A549 (cell line): ENCODE measurements at places on chromosomes 2 and 18. TPM values are rescaled to one million over a fixed set of nuclear protein-coding genes. Genes with fewer than 3 reads are reported as not detected.
A peak's percentile ranks its signal among the peaks of the same experiment; 100 is the strongest.

Gene ZNF514
- 10.6 to 12.8 TPM (median 11.2 TPM) in 3 replicates for polyA plus RNA-seq

Gene AKAIN1
- polyA plus RNA-seq: not detected in 3 replicates

DNA sequence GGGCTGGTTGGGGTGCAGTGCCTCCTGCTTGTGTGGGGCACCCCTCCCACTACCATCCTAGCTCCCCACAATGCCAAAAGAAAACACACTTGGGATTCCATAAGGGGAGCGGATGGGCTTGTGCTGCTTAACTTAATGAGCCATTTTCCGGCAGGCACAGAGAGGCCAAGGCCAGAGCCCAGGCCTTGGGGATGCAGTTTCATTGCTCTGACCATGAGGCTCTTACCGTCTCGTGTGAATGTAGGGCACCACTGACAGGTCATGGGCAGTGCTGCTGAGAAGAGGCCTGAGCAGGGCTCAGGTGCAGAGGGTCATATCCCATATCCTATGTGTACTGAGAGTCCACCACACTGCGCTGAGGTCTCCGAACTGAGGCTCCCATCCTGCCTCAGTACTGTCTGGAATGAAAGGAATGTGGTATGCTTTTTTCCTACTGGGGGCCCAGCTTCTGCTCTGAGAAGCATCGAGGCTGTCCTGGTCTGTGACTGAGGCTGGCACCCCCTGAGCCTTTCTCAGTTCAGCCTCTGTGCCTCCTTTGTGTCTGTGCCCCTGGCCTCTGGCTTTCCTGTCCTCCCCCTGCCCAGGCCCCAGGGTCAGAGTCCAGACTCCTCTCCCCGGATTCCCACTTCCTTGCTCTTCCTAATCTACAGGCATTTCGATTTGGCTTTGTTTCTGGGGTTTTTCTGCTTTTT lies 45.2 kb upstream of the MAPRE3 start:
- no peak for DNase-seq

Gene GULP1
- 30.7 to 31.5 TPM (median 31.4 TPM) in 3 replicates for polyA plus RNA-seq

GRCh38 chr2:48339451-48339850 lies 190.5 kb upstream of the STON1 start:
- DNase-seq: no peak

Gene SLC19A3
- 2.2 to 2.8 TPM (median 2.7 TPM) in 3 replicates for polyA plus RNA-seq

Gene FANCL
- polyA plus RNA-seq: 33.8 to 34.4 TPM (median 34.1 TPM) in 3 replicates

Gene NDUFAF7
- 28.8 to 29.3 TPM (median 29.0 TPM) in 3 replicates for polyA plus RNA-seq

Gene ATP6V1B1
- polyA plus RNA-seq: 2.5 to 2.8 TPM (median 2.7 TPM) in 3 replicates

DNA sequence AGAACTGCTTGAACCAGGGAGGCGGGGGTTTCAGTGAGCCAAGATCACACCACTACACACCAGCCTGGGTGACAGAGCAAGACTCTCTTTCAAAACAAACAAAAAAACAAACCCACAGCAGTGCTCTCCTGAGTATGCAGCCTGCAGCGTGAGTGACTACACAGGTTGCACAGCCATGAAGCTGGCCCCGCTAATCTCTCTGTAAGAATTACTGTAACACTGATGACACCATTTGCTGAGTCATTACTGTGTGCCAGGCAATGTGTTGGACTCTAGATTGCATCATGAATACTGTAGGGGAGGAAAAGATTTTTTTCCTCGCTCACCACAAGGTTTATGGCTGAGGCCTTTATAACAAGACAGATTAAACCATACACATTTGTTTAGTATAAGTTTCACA lies 118.6 kb upstream of the ATP8B1 start:
- no peak for DNase-seq

Gene EIF2AK3
- 8.5 to 11.0 TPM (median 9.3 TPM) in 3 replicates for polyA plus RNA-seq

Gene CRYGD
- polyA plus RNA-seq: not detected in 3 replicates

GRCh38 chr2:31558401-31559295 lies 22.1 kb downstream of the SRD5A2 start:
- DNase-seq: peak; percentile 92

Gene DNAJC27
- 2.3 to 3.0 TPM (median 2.6 TPM) in 3 replicates for polyA plus RNA-seq

Gene PLGLB1
- 0.59 to 1.0 TPM in 2 of 3 replicates, not detected in the other for polyA plus RNA-seq

GRCh38 chr2:163028807-163029206 lies 190.2 kb upstream of the KCNH7 start:
- DNase-seq: no peak

GRCh38 chr18:31791817-31792579 lies 31.3 kb upstream of the SLC25A52 start:
- DNase-seq: no peak

DNA sequence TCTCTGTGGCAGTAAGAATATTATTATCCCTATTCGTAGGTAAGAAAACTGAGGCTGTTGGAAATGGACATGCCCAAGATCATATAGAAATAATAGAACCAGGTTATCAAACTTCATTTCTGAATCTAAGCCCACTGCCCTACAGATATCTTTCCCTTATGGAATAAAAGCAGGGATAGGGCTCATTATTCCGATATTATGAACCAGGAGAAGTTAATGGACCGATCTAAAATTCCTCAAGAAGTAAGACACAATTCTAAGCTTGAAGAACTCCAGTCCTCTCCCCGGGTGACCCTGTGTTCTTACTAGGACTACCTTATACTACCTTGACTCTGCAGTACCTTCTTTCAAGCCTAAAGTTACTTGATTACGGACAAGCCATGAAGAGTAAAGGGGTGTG lies 8.4 kb upstream of the MYCN start:
- no peak for DNase-seq

Gene UGGT1
- polyA plus RNA-seq: 22.4 to 26.5 TPM (median 24.2 TPM) in 3 replicates

DNA sequence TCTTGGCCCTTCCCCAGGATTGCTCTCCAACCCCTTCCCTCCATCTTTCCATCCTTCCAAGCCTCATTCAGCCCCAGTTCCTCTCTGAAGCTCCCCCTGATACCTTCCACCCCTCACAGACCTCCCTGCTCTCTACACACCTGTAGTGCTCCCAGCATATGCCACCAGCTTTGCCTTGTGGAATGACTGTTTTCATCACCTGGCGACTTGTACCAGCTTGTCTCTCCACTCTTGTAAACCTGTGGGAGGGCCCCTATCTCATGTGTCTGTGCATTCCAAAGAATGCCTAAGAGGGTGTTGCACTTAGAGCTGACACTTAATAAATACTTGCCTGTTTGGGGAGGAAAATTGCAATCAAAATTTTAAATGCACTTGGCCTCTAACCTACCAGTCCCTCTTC lies 198.7 kb downstream of the BCL11A start:
- no peak for DNase-seq

GRCh38 chr18:44737623-44738022 lies 56.9 kb downstream of the SETBP1 start:
- DNase-seq: no peak

Gene CNDP1
- polyA plus RNA-seq: not detected in 3 replicates

Gene FIGN
- polyA plus RNA-seq: 1.8 to 1.9 TPM (median 1.9 TPM) in 3 replicates

Gene CNRIP1
- 2.3 to 2.9 TPM (median 2.6 TPM) in 3 replicates for polyA plus RNA-seq

- no peak for DNase-seq
These were observed 289.8 kb downstream of the ALPK2 start for GRCh38 chr18:58338961-58339592.

GRCh38 chr2:240888130-240888889 lies 7.6 kb downstream of the MAB21L4 start:
- DNase-seq: no peak

Gene LIMS3
- not detected in 3 replicates for polyA plus RNA-seq

DNA sequence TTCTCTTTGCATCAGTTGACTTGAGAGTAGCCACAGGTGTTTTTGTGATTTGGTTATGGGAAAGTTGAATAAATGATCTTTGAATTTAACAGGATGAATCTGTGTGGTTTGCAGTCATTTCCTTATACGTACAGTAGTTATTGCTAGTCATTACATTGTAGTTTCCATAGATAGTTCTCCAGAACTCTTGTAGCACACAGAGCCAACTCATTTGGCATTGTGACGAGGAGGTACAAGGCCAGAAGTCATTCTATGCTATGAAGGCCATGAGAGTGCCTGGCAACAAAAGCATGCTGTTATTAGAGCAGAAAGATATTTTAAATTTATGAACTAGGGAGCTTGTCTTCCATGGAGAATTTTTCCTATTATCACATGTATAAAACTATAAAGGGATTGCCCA lies 973.0 kb upstream of the CHAC2 start:
- DNase-seq: no peak

Gene CLEC4F
- polyA plus RNA-seq: not detected in 3 replicates

DNA sequence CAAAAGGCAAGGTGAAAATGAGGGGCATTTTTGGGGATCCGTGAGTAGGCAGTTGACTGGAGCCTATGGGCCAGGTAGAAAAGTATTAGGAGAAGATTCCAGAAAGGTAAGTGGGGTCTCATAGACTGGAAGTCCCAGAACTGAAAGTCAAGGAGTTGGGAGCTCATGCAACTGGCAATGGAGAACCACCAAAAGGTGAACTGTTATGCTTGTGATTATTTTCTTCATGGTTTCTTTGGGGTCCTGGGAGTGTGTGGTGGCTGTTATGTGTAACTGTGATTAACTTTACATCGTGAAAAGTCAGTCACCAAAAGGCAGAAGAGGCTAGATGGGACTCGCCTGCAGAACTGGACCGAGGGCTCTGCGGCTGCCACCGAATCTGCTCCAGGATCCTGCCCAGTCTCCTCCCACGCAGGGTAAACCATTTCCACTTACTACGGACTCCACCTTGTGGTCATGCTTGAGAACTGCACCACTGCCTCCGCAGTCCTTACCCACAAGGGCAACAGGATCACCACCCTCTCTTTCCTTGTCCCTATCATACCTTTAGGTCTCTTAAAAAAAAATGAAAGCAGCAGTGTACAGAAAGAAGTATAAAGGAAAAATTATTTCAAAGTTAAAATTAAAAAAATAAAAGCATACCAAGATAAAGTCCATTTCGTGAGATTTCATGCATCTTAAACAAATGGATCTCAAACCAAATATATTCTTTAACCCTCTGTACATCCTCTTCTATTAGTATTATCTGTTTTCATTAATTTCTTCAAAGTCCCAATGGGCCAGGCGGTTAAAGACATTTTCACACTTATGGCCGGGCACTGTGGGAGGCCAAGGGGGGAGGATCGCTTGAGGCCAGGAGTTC lies 15.6 kb upstream of the CEP68 start:
- DNase-seq: peak; percentile 90

DNA sequence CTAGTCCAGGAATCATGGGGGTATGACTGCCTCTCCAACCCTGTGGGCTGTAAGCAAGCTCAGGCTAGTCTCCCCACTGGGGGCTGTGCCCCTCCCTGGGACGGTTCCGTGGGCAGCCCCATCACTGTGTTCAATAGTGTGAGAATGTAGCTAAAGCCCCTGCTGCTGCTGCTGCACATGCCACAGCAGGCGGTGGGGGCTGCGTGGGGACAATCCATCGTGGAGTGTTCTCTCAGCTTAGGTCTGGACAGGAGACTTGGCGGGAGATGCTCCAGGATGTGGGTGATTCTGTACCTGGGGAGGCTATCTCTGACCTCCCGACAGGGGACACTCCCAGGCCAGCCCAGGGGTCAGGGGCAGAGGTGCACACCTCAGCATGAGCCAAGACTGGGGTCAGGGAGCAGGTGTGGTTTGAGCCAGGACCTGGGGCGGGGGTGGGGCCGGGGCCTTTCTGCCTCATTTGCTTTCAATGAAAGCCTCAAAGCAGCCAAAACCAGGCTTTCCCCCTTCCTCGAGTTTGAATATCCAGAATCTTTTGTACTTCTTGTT lies 10.2 kb downstream of the PKDCC start:
- no peak for DNase-seq

DNA sequence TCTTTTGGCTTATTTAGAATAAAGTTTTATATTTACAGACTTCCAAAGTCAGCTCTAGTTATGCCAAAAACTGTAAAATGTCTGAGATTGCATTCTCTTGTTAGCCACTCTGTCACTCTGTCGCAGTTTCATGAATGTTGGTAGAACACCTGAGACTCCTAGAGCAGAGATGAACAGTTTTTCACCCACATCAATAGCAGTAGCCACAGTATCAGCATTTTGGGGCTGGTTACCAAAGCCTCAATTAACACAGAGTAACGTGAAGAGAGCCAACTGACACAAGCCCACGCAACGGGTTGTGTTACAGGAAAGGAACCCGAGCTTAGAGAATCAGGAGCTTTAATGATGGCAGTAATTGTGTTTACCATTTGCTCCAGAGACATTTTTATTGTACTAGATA lies 443.0 kb upstream of the SLC39A10 start:
- no peak for DNase-seq

DNA sequence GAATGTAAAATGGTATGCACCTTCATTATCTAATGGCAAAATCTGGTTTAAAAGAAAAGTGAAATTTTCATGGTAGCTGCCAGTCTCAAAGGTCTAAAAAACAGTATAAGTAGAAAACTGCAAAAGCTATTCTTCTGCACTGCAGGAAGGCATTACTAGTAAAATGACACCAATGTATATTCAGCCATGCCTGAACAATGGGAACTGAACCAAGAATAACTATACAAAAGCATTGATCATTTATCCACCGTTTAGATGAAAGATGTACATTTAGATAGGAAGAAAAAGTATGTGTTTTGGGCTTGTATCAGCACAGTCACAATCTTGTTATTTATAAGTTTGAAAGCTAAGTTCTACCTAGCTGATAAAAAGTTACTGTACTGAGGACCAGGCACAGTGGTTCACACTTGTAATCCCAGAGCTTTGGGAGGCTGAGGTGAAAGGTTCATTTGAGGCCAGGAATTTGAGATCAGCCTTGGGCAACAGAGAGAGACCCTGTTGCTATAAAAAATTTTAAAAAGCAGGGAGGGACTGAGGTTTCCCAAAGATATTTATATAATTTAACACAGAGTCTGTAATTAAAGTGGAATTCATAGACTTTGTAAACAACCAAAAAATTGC lies 163.1 kb upstream of the WDSUB1 start:
- DNase-seq: no peak

Gene SOWAHC
- 11.7 to 14.2 TPM (median 13.4 TPM) in 3 replicates for polyA plus RNA-seq

DNA sequence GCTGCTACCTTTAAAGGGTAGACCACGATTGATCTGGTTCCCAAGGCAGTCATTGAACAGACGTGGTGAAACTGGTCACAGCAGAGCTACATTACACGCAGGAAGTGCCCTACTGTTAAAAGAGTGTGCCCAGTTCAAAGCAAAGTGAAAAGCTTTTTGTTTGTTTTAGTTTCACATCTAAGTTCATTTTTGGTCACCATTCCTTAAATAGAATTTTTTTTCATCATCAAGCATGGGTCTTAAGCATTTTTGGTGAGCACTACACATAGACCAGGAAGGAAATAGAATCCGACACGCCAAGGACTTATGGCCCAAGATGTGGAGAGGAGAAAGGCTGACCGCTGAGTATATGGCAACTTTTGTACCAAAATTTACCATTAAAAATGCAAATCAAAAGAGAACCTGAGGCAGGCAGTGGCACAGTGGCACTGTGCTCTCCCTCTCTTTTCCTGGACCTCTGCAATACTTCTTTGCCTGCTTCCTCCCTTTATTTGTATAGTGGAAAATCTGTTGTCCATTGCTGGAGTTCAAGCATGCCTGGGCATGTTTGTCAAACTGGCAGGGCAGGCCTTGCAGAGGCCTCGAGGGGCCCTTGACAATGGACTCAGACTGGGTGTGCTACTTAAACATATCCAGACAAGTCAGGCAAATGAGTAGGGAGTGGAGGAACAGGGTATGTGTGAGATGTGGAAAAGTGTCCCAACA lies 42.6 kb upstream of the HNRNPA3 start:
- DNase-seq: no peak

Gene RNU2-63P
- polyA plus RNA-seq: 2.0 TPM in 1 of 3 replicates, not detected in the others

- no peak for DNase-seq
These were observed 97.3 kb downstream of the MMADHC start for GRCh38 chr2:149490296-149490695.

DNA sequence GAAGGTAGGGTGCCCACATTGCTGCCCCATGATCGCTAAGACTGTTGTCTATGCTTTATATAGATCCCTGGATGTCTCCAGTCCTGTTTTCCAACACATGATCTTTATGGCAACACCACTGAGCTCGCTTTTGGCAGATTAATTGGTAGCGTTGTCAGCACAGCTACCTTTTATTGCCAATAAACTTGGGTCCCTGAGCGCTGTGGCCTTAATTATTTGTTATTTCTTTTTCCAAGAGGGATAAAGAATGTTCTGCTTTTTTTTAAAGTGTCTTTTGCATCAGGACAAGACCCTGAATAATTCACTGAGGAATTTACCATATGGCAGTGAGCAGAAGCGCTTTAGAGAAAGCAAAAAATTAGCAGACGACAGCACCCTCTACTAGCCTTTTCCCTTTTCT lies 113.5 kb downstream of the COLEC12 start:
- DNase-seq: no peak

Gene TSN
- 55.9 to 59.0 TPM (median 56.8 TPM) in 3 replicates for polyA plus RNA-seq
